Hematopoietic multipotent progenitor cell treated with erythropoietin and hydrocortisone succinate and interleukin-3 and kit ligand, for 4 days (in vitro differentiated cells): ENCODE measurements at places on chromosomes 3 and 15.

DNA sequence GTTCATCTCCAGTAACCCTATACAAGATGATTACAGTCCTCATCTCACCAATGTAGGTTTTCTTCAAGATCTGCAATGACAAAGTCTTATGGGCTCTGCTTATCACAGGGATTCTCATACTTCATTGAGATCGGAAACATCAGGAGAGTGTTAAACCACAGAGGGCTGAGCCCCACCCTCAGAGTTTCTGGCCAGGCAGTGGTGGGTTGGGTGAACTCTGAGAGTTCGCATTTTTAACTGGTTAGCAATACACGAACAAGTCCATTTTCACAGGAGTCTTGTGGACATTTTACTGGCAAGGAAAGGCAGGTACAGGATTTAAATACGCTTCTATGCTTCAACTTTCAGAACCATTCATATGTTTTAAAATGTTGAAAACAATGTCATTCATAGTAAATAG lies 366.7 kb upstream of the ROBO2 start:
- no peak for DNase-seq

GRCh38 chr3:25009665-25010064 lies 418.4 kb upstream of the RARB start:
- DNase-seq, result no peak

DNA sequence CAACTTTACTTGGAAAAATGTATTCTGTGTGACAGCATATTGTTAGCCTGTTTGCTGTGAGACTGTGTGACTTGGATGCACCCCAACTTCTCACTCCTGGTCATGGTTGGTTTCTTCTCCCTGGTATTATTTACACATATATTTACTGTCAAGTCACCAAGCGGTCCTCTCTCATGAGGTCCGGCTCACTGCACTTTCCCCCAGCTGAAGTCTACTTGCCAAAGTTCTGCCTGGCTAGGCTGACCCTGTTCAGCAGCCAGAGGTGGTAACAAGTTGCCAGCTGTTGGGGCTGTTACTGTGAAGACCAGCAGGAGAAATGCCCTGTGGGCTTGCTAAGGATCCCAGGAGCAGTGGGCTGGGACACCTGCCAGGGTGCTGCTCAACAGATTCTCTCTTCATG lies 337.5 kb downstream of the MFSD1 start:
- no peak for DNase-seq

- DNase-seq, result peak; percentile 63
Measured at GRCh38 chr15:72375501-72375845, 341 bp downstream of the HEXA start.

DNA sequence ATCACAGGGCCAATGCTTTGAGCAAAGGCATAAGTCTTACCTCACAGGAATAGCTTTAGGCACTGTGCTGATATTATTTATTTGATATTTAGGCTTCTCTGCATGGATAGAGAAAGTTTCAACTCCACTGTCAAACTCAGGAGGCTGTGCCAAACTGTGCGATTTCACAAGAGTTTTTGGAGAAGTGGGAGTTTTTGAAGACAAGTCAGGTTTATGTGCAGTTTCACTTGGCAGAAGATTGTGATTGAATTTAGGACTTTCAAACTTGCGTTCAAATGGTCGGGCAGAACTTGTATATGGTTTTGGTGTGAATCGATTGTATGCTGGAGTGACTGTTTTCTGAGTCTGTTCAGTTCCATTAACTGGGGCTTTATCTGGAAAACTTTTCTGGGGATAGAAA lies 113.7 kb downstream of the TJP1 start:
- DNase-seq, result no peak

DNA sequence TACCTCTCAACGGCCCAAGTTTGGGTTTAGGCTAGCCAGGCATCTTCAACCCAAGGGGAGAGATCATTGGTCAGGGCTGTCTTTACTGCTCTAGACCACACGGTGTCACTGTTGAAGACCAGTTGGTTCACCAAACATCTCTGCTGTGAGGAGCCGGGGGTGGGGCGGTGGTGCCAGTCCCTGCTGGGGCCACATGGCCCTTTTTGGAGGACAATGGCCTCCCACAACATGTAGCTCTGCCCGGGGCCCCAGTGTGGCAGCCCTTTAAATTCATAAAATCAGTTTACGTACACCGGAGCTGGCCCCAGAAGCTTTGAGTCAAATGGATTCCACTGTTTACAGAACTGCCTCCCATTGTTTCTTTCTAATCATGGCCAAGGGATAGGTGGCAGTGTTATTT lies 19.1 kb upstream of the TM4SF18 start:
- DNase-seq, result peak; percentile 78

- DNase-seq, result no peak
Measured at GRCh38 chr15:37108381-37109167, 8.2 kb upstream of the MEIS2 start.

- DNase-seq, result no peak
Measured at GRCh38 chr3:186983659-186984058, 53.3 kb downstream of the ST6GAL1 start.

GRCh38 chr15:65318870-65319356 lies 14.4 kb downstream of the RNU5B-1 start:
- DNase-seq, result peak; percentile 90

DNA sequence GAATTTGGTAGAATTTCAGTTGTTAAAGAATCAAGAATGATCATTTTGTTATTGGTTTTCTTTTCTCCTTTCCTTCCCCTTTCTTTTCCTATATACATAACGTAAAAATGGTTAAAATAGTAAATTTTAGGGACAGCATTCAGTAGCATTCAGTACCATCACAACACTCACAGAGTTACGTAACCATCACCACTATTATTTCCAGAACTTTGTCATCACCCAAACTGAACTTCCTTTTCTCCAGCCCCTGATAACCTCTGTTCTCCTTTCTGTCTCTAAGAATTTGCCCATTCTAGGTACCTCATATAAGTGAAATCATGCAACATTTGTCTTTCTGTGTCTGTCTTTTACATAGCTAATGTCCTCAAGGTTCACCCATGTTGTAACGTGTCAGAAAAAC lies 165.3 kb downstream of the AKAP13 start:
- peak; percentile 63 for DNase-seq

- DNase-seq, result no peak
Measured at GRCh38 chr3:462851-463250, 266.3 kb downstream of the CHL1 start.

- DNase-seq, result no peak
Measured at GRCh38 chr3:9501226-9501625, 52.4 kb downstream of the LHFPL4 start.

GRCh38 chr3:68436619-68437401 lies 495.5 kb downstream of the TAFA4 start:
- no peak for DNase-seq

DNA sequence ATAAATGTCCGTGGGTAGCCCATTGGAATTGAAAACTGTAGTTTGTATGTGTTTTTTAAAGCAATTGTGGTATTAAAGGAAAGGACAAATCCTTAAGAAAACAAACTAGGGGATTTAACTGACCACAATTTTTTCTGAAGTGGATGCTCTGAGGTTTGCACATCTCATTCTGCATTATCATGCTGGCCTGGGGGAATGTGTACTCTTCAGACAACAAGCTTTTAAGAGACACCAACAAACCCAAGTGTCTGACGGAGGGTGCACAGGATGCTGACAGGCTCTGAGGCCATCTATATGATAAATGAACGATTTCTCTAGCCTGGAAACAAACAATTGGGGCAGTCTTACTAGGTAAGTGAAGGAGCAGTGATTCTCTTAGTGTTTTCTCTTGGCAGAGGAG lies 9.1 kb downstream of the LINS1 start:
- DNase-seq, result no peak

- no peak for DNase-seq
Measured at GRCh38 chr15:45529613-45530012, 7.1 kb upstream of the SLC30A4 start.

DNA sequence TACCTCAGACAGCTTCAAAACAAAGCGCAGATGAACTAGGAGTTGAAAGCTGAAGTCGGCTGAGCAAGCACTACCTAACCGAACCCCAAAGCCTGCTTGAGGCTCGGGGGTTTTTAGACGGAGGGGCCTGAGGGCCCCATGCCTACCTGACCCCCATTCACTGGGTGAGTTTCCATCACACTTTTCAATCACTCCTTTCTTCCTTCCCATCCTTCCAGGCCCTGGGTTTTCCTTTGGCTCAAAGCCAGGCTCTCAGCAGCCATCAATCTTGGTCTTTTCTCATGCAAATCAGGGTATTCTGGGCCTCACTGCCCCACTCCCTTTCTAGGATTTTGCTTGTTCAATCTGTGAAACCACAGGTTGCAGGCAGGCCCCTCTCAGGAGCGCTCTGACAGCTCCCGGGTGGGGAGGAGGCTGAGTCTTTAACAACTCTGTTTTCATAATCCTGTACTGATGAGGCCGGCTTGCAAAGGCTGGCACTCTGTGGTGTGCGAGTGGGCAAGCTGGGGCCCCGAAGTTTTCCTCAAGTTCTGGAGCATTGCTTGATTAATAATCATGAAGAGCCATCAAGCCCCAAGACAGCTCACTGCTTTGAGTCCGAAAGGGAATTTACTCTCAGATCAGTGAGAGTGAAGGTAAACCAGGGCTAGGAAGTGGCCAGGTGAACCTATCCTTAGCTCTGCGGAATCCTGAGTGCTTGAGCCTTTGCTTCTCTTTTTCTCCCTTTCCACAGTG lies 97.6 kb downstream of the FRMD4B start:
- no peak for DNase-seq

DNA sequence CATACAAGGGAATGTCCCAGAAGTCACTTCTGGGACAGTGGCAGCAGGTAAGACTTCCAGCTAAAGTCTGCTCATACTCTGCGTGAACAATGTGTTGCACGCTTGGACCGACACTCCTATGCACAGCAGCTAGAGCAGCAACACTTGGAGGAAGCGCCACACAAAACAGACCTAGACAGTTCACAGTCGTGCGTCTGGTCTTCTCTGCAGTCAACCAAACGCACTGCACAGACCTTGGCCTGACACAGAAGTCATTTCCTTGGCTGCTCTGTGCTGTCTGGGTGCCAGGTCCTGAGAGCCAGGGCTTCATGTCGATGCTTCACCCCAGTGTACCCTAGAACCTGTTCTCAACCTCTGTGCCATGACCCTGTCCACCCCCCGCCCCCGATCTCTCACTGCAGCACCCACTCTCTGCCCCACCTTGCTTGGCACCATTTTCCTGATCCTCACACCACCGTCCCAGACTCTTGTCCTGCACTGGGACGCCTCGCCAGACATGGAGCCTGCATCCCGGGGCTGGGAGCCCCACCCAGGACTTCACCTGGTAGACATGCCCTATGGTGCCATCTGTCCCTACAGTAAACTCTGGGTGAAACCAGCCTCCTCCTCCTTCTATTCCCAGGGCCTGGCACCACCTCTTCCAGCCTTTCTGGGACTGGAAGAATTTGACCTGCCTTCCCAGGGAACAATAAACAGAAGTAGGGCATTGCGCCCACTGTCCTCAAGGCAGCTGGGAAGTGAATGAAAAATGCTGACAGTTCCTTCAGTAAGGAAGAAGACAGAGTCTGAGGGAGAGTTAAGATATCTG lies 3.1 kb downstream of the ATP10A start:
- no peak for DNase-seq

DNA sequence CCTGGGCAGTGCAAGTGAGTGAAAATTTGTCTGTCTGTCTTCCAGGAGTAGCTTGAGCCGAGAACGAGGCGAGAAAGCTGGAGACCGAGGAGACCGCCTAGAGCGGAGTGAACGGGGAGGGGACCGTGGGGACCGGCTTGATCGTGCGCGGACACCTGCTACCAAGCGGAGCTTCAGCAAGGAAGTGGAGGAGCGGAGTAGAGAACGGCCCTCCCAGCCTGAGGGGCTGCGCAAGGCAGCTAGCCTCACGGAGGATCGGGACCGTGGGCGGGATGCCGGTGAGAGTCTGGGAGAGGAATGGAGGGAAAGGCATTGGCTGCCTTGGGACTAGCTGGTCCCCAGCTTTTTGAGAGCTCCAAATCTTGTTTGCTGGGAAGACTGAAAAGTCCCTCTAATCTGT lies 10.2 kb upstream of the FAM131A start:
- no peak for DNase-seq

GRCh38 chr15:74156678-74157411 lies 16.7 kb upstream of the ISLR start:
- no peak for DNase-seq

DNA sequence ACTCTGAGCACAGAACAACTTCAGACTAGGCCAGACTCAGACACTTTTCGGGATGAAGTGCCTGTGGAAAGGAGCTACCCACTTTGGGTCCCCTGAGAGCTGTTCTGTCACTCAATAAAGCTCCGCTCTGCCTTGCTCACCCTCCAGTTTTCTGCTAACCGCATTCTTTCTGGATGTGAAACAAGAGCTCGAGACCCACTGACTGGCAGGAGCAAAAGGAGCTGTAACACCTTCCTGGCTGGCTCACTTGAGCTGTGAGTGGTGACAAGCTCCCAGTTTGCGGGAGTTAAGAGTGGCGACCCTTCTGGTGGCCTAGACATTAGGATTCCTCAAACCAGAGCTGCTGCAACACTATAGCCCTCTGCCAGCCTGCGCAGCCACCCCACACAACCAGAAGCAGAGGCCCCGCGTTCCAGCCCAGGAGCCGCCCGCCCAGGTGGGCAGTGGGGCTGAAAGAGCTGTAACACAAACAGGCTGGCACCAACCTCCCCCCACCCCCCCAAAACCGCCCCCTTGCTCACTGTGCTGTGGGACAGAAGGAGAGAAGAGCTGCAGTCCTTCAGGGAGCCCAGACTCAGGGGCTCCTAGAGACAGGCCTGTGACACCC lies 1178.1 kb upstream of the GBE1 start:
- no peak for DNase-seq

GRCh38 chr3:78798266-78798832 lies 969.4 kb downstream of the ROBO1 start:
- DNase-seq, result no peak

- DNase-seq, result no peak
Measured at GRCh38 chr3:76311941-76312340, 526.6 kb upstream of the ZNF717 start.

DNA sequence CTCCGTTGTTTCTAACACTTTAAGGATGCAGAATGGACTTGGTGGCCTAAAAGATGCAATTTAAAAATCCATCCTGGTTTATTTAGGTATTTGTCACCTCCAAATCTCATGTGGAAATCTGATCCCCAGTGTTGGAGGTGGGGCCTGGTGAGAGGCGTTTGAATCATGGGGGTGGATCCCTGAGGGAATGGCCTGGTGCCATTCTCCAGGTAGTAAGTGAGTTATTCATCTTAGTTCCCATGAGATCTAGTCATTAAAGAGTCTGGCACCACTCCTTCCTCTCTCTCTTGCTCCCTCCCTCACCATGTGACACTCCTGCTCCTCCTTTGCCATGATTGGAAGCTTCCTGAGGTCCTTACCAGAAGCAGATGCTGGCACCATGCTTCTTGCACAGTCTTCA lies 339.1 kb downstream of the NTRK3 start:
- no peak for DNase-seq

DNA sequence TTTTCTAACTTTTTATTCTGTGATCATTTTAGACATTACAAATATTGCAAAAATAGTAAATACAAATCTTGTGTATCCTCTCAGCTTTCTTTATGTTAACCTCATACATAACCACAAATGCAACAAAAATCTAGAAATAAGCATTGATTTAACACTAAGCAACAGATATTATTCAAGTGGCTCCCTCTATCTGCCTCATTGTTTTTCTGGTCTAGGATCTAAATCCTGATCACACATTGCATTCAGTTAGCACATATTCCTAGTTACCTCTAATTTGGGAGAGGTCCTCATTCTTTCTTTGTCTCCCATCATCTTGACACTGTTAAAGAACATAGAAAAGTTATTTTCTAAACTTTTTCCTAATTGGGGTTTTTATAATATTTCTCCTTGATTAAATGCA lies 1126.0 kb downstream of the ROBO2 start:
- DNase-seq, result no peak

- peak; percentile 84 for DNase-seq
Measured at GRCh38 chr15:64635499-64636495, 139.6 kb downstream of the RBPMS2 start.

- no peak for DNase-seq
Measured at GRCh38 chr3:190044974-190045373, 75.7 kb downstream of the P3H2 start.
